ENCODE measurements at places on chromosomes 3 and 15.

DNA sequence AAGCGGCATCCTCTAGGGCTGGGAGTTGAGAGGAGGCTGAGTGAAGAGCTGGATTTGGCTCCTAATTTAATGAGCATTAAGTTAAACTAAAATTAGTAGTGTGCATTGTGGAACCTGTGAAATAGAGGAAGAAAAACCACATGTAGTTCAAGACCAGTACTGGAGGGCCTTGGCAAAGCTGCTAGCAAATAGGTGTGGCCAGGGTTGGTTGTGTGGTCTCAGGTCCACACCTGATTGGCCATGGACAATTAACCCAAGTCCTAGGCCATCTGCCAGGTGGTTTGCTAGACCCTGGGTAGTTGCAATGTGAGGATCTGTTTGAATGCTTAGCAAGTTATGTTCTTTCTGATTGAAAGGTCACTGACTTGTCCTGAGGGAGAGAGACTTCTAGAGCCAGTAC lies 275.5 kb downstream of the PDCD6IP start:
- no peak for DNase-seq

DNA sequence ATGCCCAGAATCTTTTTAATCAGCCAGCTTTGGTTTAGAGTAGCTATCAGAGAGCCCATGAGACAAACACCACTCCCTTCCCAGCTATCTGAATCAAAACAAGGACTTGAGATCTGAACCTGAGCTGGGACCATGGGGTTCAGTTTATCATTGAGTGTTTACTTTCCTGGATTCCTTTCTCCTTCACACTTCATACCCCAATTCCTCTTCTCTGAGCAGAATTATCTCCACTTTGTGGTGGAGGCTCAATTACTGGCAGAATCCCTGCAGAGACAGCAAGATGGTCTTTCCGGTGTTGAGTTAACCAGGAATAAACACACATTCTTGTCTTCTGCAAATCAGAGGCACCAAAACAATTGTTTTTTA lies 102.4 kb downstream of the RPL22L1 start:
- no peak for DNase-seq

- no peak for DNase-seq
These were observed 11.2 kb upstream of the FAM174B start for GRCh38 chr15:92666780-92667179.

DNA sequence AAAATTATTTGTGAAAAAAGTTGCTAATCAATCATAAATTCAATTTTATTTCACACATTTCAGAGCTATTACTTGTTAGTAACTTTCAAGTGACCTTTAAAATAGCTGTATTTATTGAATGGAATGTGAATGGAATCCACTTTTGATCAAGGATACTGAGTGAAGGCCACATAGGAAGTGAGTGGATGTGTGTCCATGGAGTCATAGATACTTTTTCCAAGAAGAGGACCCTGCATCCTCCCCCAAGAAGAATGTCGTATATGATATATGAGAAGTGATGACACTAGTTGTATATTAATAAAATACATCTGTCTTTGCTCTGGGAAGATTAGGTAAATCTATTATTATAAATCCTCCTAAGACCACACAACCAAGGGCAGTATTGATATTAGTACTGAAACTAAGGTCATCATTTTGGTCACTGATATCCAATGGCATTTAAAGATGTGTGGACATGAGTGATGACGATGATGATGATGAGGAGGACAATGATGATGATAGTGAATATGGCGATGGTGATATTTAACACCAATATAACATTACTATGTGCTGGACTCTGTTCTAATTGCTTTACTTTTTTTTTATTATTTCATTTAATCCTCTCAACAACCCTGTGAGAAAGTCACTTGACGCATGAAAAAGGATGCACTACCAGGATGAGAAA lies 493.0 kb upstream of the NR2F2 start:
- no peak for DNase-seq

DNA sequence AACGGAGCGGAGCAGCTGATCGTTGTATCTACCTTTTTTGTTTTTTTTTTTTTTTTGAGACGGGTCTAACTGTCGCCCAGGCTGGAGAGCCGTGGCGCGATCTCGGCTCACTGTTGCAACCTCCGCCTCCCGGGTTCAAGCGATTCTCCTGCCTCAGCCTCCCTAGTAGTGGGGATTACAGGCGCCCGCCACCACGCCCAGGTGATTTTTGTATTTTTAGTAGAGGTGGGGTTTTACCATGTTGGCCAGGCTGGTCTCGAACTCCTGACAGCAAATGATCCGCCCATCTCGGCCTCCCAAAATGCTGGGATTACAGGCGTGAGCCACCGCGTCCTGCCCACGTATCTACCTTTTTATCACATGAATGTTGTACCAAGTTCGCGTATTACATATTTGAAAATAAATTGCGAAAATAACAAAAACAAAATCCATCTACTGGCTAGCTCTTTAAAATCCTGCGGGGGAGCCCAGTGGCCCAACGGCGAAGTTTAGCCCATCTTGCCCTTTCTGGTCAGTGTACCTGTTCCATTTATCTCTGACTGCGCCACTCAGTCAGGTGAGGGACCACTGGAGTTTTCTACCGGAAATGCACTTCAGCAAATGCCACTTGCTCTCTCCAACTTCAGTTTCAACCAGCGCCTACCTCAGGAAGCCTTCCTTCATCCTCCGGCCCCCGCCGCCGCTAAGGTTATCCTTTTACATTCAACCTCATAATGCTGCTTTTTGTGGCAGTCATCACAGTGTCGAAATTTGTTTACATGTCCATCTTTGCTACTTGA lies 1.2 kb upstream of the EIF3J start:
- no peak for DNase-seq

- no peak for DNase-seq
These were observed 32.0 kb upstream of the GALNT15 start for GRCh38 chr3:16142350-16143025.

- DNase-seq, result no peak
These were observed 39.6 kb downstream of the SCAPER start for GRCh38 chr15:76865548-76865991.

- DNase-seq, result no peak
These were observed 273.3 kb upstream of the CADM2 start for GRCh38 chr3:84685467-84685866.

DNA sequence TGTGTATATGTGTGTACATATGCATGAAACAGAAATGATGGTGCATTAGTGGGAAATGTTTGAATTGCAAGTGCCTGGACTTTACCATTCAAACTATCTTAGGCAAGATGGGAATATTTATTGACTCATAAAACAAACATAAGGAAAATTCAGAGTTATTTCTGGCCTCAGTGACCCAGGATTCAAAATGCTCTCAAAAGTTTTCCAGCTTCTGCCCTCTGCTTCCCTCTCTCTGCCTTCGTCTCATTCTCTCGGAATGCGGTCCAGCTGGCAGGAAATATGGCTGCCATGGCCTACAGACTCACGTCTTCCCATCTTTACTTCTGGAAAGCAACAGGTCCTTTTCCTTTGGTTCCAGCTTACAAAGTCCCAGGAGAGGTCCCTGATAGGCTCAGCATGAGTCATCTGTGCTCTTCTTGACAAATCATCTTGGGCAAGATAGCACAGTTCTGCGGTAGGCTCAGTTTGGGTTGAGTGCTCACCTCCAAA lies 8.7 kb upstream of the ZNF774 start:
- DNase-seq, result no peak

- DNase-seq, result no peak
These were observed 189.1 kb downstream of the DCLK3 start for GRCh38 chr3:36575241-36575640.

DNA sequence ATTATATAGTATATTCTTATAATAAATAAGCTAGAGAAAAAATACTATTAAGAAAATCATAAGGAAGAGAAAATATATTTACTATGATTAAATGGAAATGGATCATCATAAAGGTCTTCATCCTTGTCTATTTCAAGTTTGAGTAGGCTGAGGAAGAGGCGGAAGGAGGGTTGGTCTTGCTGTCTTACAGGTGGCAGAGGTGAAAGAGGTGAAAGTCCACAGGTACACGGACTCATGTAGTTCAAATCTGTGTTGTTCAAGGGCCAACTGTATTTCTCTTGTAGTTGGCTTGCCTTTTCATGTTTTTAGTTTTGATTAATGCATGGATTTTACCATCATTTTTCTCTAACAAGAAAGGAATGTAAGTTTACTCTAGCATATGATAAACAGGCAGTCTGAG lies 41.7 kb downstream of the PDCD6IP start:
- DNase-seq, result no peak

DNA sequence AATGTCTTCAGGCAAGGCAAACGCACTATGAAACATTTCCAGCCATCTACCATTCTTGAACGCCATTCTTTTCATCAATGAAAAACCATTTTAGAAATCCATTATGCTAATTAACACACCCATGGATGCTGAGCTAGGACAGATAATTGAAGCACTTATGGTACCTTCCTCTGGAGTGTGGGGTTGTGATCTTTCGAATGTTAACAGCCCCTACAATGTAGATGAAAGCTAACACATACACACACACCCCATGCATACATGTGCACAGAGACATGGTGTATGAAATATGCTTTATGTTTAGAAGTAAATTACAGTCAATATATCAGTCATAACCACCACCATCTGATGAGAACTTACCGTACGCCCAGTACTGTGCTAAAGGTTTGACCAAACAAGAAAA lies 189.1 kb downstream of the SHQ1 start:
- DNase-seq, result no peak

GRCh38 chr3:30629746-30630145 lies 23.3 kb downstream of the TGFBR2 start:
- DNase-seq, result no peak

GRCh38 chr3:138219255-138219654 lies 32.2 kb downstream of the ARMC8 start:
- no peak for DNase-seq

DNA sequence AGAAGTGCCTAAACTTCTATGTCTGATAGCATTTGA lies at the start of gene TP63:
Gene TP63, plus strand, starts transcription at position 17 of the 36 bp plus-strand sequence. CDS start 127 bp downstream, outside the sequence.
- DNase-seq, result no peak

- no peak for DNase-seq
These were observed 842 bp upstream of the LRIG1 start for GRCh38 chr3:66501483-66502244.
